NCI-H2171 (cell line): ENCODE measurements at places on chromosomes 3 and 15.

- no peak for DNase-seq
Observed at GRCh38 chr3:23480329-23480714, 277.2 kb downstream of the UBE2E2 start.

GRCh38 chr15:63972801-63973200 lies 73.5 kb downstream of the DAPK2 start:
- DNase-seq = no peak

DNA sequence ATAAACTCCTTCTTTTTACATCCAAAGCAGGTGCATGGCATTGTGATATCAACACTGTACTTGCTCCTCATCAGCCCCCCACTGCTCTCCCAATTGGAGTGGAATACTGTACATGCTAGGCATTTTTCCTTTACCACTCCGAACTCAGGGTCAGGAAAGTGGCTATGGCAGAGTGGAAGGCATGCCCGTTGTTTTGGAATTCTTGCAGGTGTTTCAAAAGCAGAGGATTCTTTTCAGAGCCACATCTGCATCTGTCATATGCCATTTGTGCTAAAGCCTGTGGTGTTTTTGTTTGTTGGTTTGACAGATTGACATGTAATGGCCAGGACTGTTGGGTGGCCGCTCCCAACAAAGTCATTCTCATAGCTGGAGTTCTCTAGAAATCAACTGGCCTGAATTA lies 41.7 kb downstream of the SOX2 start:
- no peak for DNase-seq

GRCh38 chr3:63333815-63334214 lies 55.7 kb downstream of the SYNPR start:
- no peak for DNase-seq

DNA sequence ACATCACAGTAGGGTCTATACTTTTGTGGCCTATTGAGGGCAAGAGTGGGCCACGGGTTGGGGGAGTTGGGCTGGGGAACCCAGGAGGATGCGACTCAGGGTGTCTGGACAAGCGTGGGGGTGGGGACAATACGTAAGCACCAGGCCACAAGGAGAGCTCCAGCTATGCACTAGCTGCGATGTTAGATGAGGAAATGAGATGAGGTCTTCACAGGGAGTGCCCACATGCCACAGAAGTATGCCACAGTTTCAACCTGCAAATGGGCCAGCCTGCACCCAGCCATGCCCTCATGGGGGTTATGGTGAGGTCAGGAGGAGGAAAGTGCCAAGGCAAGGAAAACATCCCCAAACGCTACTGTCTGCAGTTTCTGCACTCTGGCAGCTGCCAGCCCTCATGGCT lies 30.5 kb downstream of the CACNA2D2 start:
- DNase-seq = no peak

DNA sequence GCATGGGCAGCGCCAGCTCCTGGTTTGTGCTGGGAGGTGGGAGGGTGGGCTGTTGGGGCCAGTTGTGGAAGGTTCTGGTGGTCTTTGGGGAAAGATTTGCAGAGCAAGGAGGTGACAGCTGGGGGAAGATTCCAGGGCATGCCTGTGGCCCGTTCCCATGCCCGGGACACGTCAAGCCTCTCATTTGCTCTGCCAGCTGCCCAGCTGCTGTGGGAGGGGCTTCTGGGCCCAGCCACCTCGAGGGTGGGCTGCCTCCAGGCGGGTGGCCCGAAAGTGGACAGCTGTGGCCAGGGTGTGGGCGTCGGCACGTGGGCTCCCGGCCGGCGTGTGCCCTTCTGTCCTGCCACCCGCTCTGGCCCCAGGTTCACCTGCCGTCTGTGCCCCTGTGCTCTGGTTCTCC lies 17.2 kb downstream of the PLXNA1 start:
- no peak for DNase-seq

GRCh38 chr3:38311476-38311875 lies 29.4 kb downstream of the SLC22A14 start:
- DNase-seq = no peak

DNA sequence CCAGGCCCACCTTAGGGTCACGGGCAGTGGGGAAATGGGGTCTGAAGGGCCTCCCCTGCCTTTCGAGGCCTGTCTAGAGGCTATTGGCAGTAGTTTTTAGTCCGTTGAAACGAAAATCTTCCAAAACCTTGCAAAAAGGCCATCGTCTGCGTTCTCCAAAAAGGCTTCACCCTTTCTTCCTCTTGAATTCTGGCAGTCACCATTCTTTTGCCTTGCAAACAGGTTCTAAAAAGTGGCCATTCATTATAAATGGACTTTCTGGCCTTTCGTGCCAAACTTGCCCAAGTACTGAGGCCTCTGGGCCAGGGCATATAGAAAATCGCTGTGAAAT lies 367 bp upstream of the TARS3 start:
- DNase-seq = no peak
